ENCODE measurements at places on chromosomes 1 and 21.

DNA sequence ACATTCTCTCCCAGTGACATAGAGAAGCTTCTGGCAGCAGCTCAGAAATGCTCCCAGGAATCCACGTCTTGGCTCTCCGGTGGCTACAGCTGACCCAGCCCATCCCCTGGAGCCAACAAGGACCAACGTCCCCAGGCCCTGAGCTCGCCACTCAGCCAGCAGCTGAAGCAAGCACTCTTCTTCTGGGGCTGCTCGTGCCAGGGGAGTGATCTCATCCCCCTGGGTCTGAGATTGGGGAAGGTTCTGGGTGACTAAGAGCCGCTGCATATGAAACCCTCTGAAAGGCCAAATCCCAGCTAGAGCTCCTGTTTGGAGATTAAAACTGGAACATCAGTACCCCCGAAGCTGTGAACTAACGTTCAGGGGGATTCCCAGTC lies 487.9 kb downstream of the NPHP4 start:
- DNase-seq, result no peak

GRCh38 chr1:18618546-18619466 lies 11.8 kb upstream of the PAX7 start:
- no peak for DNase-seq

GRCh38 chr1:23524163-23524562 lies 6.9 kb downstream of the E2F2 start:
- DNase-seq, result no peak

GRCh38 chr1:119097380-119097779 lies 43.1 kb downstream of the WARS2 start:
- DNase-seq, result no peak

DNA sequence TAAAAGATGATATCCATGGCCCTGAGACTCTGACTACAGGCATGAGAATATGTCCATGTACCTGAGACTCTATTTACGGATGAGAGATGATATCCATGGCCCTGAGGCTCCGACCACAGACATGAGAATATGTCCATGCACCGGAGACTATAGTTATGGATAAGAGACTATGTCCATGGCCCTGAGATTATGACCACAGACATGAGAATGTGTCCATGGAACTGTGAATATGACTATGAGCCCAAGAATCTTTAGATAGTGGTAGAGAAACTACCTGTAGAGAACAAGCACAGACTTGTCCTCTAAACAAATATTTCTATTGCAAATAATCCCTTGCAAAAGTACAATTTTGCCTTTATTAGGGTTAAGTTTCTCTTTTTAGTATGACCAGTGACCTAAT lies 263.2 kb downstream of the PCP4 start:
- no peak for DNase-seq

- DNase-seq, result no peak
Observed at GRCh38 chr1:153485863-153486262, 25.4 kb upstream of the S100A7 start.

DNA sequence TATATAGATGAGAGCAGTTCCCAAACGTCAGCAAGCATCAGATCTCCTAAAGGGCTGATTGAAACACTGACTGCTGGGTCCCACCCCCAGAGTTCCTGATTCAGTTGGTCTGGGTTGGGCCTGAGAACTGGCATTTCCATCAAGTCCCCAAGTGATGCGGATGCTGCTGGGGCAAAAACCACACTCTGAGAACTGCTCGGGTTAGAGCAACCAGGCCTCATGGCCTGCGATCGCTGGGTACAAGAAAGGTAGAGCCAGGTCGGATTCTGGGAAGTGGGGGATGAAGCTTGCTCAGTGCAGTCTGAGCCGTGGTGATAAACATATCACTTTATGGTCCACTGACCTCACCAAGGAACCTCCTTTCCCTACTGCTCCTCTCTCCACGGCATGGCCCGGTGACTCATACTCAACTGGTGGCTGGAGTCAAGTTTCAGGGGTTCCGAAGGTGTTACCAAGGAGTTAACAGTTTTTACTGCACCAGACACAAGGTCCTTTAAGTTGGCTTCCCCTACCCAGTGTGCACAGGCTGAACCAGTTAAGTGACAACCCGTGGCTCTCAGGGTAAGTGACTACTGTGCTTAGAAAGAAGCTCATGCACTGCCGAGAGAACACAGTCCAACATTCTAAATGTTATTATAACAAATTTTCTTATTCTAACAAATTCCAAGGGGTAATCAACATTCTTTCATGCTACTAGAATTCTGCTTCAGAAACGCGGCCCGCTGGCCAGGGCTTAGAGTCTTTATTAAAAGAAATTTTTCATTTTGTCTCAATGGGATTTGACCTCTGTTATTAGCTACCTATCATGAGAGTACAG lies 153.5 kb downstream of the TGFBR3 start:
- no peak for DNase-seq

DNA sequence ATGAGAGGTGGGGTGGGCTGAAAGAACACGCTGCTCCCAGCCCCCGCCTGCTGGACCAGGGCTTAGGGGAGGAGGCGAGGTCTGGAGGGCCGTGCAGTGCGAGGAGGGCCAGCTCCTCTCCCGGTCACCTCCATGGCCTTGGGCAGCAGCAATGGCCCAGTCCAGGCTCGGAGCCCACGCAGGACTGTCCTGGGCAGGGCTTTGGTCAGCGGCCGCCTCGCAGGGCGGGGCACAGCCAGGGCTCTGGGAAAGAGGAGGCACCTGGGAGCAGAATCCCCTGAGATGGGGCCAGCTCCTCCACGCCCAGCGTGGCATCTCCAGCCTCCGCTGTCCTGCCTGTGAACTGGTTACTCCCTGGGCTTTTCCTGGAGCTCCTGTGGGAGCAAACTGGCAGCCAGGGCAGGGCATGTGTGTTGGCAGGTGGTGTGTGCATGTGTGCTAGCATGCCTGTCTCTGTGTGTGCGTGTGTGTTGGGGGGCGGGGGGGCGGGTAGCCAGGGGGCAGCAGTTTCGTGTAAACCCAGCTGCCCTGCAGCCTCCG lies 27.4 kb downstream of the ARHGEF16 start:
- DNase-seq, result no peak

DNA sequence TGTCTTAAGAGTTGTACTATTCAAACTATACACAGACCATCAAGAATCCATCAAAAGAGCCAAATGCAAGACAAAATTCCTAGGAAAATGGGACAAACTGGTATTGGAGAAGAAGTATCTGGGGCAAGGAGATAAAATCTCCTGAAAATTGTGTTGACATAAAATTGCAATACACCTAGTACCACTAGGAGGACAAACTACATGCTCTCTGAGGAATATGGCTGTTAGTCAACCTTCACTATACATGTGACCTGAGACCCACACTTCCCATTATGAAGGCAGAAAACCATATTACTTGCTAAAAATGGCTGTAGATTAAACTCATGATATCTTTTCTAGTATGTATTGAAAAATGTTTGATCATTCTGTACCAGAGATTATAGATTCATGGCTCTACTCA lies 30.0 kb downstream of the IRF2BP2 start:
- DNase-seq, result no peak

GRCh38 chr1:33119532-33120217 lies 38.7 kb downstream of the AZIN2 start:
- DNase-seq, result no peak

DNA sequence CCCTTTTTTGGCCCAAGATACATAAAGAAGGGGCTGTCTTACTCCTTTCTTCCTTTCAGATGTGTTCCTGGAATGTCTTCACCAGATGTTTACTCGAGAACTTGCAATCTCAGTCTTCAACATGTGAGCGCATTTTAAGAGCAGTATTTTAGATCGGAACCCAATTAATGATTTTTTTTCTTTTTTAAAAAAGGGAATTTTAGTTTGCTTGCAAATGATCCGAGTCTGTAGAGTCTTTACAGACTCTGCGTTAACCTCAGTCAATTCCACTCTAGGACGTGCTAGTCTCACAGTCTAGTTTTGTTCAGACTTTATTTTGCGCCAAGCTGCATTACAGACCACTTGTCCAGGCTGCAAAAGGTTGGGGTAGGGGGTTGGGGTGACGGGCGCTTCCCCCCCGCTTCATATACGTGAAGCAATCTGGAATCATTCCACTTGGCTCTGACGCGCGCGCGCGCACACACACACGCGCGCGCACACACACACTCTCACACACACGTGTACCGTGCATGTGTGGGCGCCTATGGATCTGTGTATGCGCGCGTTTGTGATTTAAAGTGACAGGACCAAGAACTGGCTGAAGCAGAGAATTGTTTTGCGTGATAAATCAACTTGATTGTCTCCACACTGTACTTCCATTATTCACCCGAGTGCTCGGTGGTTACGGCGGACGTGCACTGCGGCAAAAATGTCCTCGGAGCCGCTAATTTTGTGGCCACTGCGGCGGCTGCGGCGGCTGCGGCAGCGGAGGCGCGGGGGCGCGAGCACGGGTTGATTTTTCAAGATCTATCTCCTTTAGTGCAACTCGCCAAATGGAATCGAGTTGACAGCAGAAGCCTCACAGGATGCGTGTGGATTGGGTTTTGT lies 25.6 kb upstream of the NFIA start:
- no peak for DNase-seq

GRCh38 chr1:230124186-230125128 lies 57.4 kb downstream of the GALNT2 start:
- DNase-seq, result no peak

- no peak for DNase-seq
Observed at GRCh38 chr21:45040157-45040711, 34.1 kb upstream of the ADARB1 start.

GRCh38 chr1:226357416-226357815 lies 48.5 kb upstream of the LIN9 start:
- no peak for DNase-seq

DNA sequence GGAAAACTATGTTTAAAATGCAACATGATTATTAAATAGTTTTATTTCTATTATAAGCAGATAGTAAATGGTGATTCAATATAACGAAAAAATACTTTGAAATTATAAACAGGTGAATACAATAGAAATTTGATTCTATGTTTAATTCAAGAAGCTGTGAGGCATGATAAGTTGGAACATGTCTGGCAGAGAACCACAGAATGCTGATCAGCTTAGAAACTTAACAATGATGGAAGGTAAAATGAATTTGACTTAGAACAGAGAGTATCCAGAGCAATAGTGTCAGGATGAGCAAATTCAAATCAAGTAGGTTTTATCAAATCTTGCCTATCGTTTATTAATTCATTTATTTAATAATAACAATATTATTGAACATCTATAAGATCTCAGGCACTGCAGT lies 83.4 kb upstream of the ADGRL4 start:
- DNase-seq, result no peak

GRCh38 chr1:73998348-73998959 lies 199.5 kb downstream of the LRRIQ3 start:
- no peak for DNase-seq

- DNase-seq, result no peak
Observed at GRCh38 chr1:3851292-3851691, 5.7 kb downstream of the CEP104 start.

DNA sequence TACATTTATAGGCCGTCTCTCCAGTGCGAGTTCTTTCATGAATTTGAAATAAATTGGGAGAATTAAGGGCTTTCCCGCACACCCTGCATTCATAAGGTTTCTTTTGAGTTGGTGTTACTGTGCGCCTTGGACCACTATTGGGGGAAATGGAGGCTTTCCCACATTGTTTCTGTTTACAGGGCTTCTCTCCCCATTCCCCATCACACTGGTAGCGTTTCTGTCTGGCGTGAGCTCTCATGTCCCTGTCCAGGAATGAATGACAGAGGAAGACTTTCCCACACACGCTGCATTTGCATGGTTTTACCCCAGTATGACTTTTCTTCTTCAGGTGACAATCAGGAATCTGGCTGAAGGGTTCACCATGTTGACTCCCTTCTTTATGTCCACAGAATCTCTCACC lies 65.0 kb downstream of the UCHL5 start:
- DNase-seq, result no peak

DNA sequence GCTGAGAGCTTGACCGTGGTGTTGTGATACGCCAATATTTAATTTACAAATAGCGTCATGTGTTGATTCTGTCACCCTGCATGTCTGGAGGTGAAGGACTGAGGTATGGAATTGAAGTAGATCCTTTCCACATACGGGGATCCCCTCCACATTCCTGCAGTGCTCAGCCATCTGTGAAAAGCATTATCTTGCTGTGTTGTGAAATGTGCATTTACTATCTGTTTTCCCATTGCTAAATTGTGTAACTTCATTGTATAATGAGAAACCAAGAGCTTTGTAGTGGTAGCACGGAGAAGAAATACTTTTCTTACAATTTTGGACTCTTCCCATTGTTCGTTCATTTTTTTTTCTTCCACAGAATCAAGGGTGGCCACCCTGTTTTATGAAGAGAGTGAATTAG lies 577.3 kb upstream of the ZP4 start:
- DNase-seq, result no peak

- DNase-seq, result peak; percentile 81
Observed at GRCh38 chr1:232184561-232185530, 445.1 kb downstream of the SIPA1L2 start.

DNA sequence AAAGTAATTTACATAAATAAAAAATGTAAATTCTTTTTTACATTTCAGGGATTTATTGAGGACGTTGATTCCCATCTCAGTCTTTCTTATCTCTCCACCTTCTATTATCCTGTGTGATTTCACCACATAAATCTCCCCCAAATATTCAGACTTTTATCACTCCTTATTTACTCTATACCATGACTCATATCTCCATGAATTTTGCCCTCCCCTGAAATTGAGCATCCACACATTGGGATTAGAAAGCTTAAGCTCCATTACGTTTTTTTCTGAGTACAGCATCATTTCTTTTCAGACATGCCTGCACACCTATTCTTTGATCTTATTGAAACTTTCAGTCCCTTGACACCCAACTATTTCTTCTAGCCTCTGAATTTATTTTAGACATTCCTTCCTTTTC lies 111.2 kb downstream of the IFI44 start:
- DNase-seq, result no peak

- no peak for DNase-seq
Observed at GRCh38 chr21:44379991-44380865, 26.8 kb downstream of the TRPM2 start.

- DNase-seq, result no peak
Observed at GRCh38 chr1:247387565-247387964, 28.4 kb upstream of the NLRP3 start.

- peak; percentile 42 for DNase-seq
Observed at GRCh38 chr1:165539306-165539705, 4.5 kb upstream of the LRRC52 start.

DNA sequence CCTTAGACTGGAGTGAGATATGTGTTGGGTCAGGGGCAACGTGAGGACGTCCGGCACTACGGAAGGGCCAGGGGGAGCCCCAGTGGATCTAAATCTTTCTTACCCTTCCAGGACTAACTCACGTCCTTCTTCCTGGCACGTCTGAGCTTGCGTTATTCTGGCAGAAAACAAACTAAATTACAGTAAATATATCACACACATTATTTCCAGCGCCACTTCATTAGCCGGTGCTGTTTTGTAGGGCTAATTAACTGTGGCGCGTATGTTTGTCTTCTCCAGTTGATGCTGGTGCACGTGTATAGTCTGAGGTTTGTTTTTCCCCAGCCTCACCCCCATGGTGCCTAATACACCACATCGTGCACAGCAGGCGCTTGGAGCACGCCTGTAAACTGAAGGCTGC lies 59.2 kb downstream of the TLR5 start:
- DNase-seq, result no peak

DNA sequence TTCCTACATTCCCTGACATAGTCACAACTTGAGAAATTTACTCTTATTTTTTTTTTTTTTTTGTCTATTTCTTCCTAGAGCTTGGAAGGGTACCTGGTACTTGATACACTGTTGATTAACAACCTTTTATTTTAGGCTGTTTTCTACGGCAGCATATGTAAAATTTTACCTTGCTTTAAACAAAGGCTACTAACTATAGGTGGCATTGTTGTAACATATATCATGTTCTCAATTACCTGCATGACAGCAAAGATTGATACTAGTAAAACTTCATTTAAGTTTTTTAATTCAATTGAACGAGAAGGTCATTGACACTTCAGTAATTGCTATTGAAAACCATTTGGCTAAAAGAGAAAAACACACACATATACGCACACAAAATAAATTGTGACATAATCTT lies 238.3 kb upstream of the ESRRG start:
- DNase-seq, result no peak
